ENCODE measurements at places on chromosomes 12 and 14.

GRCh38 chr12:2959505-2960389 lies 550 bp downstream of the TEAD4 start:
- no peak for DNase-seq

GRCh38 chr12:58097741-58098140 lies 156.4 kb downstream of the ATP23 start:
- DNase-seq, result no peak

DNA sequence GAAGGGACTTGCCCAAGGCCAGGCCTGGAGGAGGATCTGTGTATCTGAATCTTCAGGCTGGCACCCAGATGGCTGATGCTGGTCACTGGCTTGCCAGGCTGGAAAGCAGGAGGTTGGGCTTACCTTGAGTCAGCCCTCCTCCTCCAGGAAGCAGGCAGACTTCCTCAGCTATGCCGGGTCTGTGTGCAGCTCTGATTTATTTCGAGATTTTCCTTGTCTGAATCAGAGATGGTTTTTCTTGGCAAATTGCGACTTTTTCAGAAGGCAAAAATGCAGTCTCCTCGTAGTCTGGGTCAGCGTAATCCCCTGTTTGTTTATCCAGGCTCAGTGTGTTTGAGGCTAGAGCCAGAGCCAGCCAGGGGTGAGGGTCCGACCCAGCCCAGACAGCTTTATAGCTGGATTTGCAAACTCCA lies 48.9 kb downstream of the SMOC1 start:
- no peak for DNase-seq

DNA sequence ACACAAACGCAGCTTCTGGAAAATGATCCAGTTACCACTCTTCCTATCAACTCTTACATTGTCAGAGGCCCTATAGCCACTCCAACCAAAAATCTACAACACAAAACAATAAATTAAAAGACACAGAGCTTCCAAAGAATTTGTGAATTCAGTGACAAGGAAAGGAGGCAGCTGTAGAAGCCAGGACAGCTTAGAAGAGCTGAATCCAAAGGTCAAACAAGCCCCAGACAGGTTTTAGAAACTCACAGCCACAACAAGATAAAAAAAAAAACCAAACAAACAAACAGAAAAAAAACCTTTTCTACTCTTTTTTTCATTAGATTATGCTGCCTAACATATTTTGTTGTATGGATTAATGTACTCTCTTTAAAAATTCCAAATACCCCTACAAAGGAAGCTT lies 94.4 kb downstream of the KIF21A start:
- DNase-seq, result no peak

DNA sequence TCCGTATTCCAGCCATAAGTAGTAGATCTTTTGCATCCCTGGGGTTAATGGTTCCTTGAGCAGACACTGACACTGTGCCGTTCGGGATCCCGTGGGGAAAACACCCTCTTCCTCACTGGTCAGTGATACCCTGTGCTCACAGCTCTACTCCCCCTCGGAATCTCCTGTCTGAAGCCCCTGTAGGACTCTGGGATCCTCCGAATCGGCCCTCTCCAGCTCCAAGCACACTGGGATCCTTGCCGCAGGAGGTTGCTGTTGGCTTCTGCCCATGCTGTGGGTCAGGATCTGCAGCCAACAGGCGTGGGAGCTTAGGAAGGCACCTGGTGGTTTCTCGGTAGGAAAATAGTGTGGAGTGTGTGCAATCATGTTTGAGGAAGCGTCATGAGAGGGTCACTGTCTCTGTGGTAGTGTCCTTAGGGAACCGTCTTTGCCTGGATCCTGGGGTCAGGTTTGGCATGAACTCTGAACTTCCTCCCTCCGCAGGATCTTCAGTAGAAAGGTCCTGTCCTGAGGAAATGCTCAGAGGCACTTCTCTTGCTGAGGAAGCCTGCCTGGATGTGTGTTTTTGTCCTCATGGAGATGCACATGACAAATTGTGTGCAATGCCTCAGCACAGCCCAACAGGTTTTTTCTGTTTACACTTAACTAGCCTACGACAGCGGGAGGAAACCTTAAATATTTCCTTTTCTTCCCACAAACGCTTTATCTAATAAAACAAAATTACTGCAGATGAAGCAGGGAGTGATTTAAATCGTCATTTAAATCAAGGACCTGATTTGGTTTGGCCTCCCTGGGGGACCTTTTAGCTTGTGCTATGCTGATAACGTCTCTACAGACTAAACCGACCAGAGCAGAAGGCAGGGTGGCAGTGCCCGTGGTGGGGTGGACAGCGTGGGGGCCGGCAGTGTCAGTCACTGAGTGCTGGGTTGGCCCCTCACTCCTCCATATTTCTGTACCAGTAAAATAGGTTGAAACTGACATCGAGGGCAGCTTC lies 18.7 kb downstream of the FBXL14 start:
- DNase-seq, result no peak

- no peak for DNase-seq
Observed at GRCh38 chr14:55600784-55601561, 21.0 kb downstream of the KTN1 start.

- DNase-seq, result no peak
Observed at GRCh38 chr12:3727877-3728632, 24.9 kb downstream of the CRACR2A start.

GRCh38 chr14:75822522-75823141 lies 159.2 kb downstream of the TGFB3 start:
- DNase-seq, result no peak
